ENCODE measurements at places on chromosomes 1 and 21. TPM values are rescaled to one million over a fixed set of nuclear protein-coding genes. Genes with fewer than 3 reads are reported as not detected.

The CFHR5 gene
- not detected for total RNA-seq

The IGSF9 gene
- total RNA-seq: not detected

The SH2D2A gene
- 153 TPM for total RNA-seq

DNA sequence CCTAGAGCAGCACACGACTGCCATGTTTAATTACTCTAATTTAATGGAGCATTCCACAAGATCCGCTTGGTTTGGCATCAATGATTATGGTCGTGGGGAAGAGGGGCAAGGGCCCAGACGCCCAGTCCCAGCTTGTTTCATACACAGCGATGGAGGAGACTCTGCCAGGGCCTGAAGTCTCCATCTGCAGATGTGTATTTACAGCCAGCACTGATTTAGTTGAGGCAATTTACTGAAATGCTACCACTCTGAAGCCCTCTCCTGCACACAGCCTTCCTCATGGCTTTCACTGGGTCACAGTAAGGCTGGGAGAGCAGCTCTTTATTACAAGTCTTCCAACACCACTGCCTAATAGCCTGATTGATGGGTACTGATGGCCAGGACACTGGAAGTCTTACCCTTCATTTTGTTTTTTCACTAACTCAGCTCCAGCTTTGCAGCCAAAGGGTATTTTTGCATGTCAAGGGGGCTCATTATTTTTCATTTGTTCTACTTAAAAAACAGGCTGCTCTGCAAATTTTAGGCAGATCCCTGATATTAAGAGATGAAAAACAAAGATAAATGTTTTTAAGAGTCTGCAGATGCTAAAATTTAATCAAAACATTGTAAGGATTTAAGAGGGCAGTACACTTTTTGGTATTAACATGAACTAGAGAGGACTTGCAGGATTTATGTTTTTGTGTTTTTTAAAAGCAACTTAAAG lies 236.3 kb downstream of the SIPA1L2 start:
- no peak for DNase-seq
- peaks cover 17% of the 10 kb centered on the region for H3K4me1 ChIP-seq
- H3K36me3 ChIP-seq: no peaks in the 10 kb centered on the region
- no peak overlapping the region for H3K4me3 ChIP-seq
- H3K27me3 ChIP-seq: peaks cover 9% of the 10 kb centered on the region
- H3K27ac ChIP-seq: no peak overlapping the region

DNA sequence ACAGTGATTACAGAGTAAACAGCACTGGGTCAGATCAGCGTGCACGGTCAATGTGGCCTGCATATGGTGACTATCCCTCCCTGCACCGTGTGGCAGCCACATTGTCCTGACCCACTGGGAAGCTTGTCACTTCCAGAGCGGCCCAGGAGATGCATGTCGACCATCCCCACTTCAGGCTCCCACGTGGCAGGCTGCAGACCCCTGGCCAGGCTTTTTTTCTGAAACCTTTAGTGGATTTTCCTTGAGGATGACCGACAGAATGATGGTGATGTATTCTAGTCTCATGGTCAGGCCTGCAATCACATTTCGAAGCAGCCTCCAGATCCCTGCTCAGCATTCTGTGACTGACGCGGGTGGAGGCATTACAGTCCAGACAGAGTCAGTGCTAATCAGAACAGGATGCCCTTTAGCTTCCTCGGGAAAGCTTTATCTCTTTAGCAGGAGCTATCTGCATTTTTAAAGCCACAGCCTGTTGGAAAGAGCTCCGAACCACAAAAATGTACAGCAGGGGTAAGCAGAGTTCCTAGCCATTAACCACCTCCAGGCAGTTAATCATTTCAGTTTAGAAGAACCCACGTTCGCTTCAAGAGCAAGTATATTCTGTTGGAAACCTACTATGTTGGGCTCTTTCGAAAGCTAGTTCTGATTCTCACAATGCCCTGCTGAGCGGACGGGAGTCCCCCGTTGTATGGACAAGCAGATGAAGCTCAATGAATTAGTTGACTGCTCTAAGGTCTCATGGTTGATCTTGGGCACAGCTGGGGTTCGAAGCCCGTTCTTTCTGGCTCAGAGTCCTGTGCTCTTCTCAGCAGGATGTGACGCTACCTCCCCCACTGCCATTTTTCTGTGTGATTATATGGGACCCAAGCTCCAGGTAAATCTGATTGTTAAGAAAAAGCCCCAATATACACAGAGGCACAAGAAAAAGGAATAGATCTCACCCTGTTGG lies 56.5 kb downstream of the IRF2BP2 start:
- H3K27me3 ChIP-seq: no peaks in the 10 kb centered on the region
- no peaks in the 10 kb centered on the region for H3K36me3 ChIP-seq
- no peaks in the 10 kb centered on the region for H3K4me1 ChIP-seq
- H3K27ac ChIP-seq: no peak overlapping the region

- peaks cover 3% of the 10 kb centered on the region for H3K4me1 ChIP-seq
- no peak overlapping the region for H3K4me3 ChIP-seq
- no peak overlapping the region for H3K27ac ChIP-seq
- no peaks in the 10 kb centered on the region for H3K36me3 ChIP-seq
- H3K27me3 ChIP-seq: peaks cover 22% of the 10 kb centered on the region
Measured at GRCh38 chr21:42619166-42619565, 34.3 kb upstream of the PDE9A start.

- no peak overlapping the region for H3K4me3 ChIP-seq
- peaks cover 5% of the 10 kb centered on the region for H3K36me3 ChIP-seq
- H3K27ac ChIP-seq: no peak overlapping the region
- H3K27me3 ChIP-seq: peaks cover 3% of the 10 kb centered on the region
- H3K4me1 ChIP-seq: no peaks in the 10 kb centered on the region
Measured at GRCh38 chr1:176450526-176450925, 12.4 kb upstream of the PAPPA2 start.

DNA sequence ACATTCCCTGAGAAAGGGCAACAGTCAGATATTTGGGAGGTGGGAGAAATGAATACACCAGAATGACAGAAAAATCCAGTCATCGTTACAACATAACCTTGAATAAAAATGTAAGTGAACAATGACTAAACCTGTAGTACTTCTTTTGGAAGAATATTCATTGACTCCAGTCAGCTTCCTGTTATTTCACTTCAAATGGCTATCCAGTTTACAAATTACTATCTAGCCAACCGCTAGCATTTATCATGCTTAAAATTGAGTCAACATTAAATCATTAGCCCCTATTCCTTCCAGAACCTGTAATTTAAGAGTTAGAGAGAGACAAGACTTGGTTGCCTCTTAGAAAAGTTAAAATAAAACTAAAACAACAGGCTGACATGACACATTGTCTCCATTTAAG lies 33.6 kb downstream of the WLS start:
- H3K4me3 ChIP-seq: no peak overlapping the region
- DNase-seq: no peak
- no peaks in the 10 kb centered on the region for H3K36me3 ChIP-seq
- no peaks in the 10 kb centered on the region for H3K27me3 ChIP-seq
- H3K4me1 ChIP-seq: no peaks in the 10 kb centered on the region

- no peak overlapping the region for H3K27ac ChIP-seq
- no peaks in the 10 kb centered on the region for H3K36me3 ChIP-seq
- no peak overlapping the region for H3K4me3 ChIP-seq
- no peaks in the 10 kb centered on the region for H3K27me3 ChIP-seq
Measured at GRCh38 chr21:16176570-16176969, 446.8 kb downstream of the USP25 start.

GRCh38 chr1:33698361-33699035 lies 165.4 kb upstream of the HMGB4 start:
- no peak for DNase-seq
- H3K4me3 ChIP-seq: no peak overlapping the region
- H3K4me1 ChIP-seq: no peaks in the 10 kb centered on the region
- no peaks in the 10 kb centered on the region for H3K36me3 ChIP-seq

- DNase-seq: no peak
- H3K36me3 ChIP-seq: no peaks in the 10 kb centered on the region
- no peaks in the 10 kb centered on the region for H3K27me3 ChIP-seq
- no peak overlapping the region for H3K4me3 ChIP-seq
Measured at GRCh38 chr21:19171585-19171984, 768.0 kb upstream of the TMPRSS15 start.

GRCh38 chr1:83761167-83762038 lies 237.5 kb downstream of the TTLL7 start:
- H3K4me3 ChIP-seq: no peak overlapping the region
- no peaks in the 10 kb centered on the region for H3K36me3 ChIP-seq
- no peaks in the 10 kb centered on the region for H3K4me1 ChIP-seq
- peaks cover 4% of the 10 kb centered on the region for H3K27me3 ChIP-seq
- DNase-seq: no peak

GRCh38 chr1:200963076-200963475 lies 60.4 kb downstream of the KIF21B start:
- no peaks in the 10 kb centered on the region for H3K36me3 ChIP-seq
- H3K27me3 ChIP-seq: no peaks in the 10 kb centered on the region
- H3K27ac ChIP-seq: no peak overlapping the region
- DNase-seq: no peak

GRCh38 chr1:158819461-158820443 lies 11.4 kb upstream of the MNDA start:
- peak overlapping the region; percentile 48 for H3K4me3 ChIP-seq
- peak overlapping the region; percentile 71 for H3K27ac ChIP-seq
- no peaks in the 10 kb centered on the region for H3K36me3 ChIP-seq
- no peak for DNase-seq

DNA sequence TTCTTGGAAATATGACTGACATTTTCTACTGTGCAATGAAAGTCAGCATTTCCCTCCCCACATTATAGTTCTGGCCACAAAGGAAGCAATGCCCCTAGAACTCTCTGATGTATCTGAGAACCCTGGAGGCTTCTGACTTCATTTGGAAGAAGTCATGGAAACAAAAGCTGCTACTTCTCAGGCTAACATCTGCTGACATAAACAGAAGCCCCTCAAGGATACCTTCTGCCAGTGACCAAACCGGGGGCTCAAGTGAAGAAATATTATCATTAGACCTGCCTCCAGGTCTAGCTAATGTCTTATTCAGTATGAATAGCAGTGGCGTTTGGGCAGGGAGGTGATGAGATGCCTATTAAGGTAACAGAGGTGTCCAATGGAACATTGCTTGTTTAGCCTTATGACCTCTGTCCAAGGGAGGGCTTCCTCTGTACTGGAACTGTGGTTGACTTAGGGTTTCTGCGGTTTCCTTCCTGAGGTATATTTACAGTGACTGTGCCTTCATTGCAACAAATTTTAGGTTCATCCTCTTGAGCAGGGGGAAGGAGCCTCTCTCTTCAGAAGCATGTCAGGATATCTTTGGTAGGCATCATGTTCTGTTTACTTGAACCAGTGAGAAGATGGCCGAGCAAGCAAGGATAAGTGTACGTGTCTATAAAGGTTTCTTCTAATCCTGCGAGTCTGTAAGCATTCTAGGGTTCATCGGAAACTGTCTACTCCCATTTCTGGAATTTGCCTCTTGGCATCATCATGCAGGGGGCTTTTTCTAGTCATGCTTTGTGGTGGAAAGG lies 161.7 kb downstream of the PBX1 start:
- H3K4me3 ChIP-seq: peak overlapping the region; percentile 56
- DNase-seq: no peak
- peaks cover 46% of the 10 kb centered on the region for H3K4me1 ChIP-seq
- H3K36me3 ChIP-seq: no peaks in the 10 kb centered on the region
- peaks cover 21% of the 10 kb centered on the region for H3K27me3 ChIP-seq
- H3K27ac ChIP-seq: no peak overlapping the region

DNA sequence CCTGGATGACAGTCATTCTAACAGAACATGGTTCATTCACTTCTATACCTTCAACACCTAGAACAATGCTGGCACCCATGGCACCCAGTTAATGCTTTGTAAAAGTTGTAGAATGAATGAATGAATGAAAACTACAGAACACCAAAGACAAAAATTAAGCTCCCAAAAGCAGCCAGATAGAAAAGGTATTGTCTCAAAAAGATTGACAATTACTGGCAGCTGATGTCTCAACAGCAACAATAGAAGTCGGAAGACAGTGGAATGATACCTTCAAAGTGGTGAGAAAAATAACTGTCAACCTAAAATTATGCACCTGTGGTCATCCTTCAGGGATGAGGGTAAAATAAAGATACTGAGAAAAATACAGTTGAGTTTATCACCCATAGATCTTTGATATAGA lies 4.9 kb upstream of the C1orf167 start:
- no peak overlapping the region for H3K27ac ChIP-seq
- DNase-seq: no peak
- H3K4me3 ChIP-seq: no peak overlapping the region
- H3K36me3 ChIP-seq: no peaks in the 10 kb centered on the region

- H3K27me3 ChIP-seq: no peaks in the 10 kb centered on the region
- no peak overlapping the region for H3K27ac ChIP-seq
- H3K4me1 ChIP-seq: no peaks in the 10 kb centered on the region
- H3K4me3 ChIP-seq: no peak overlapping the region
- H3K36me3 ChIP-seq: peaks cover 24% of the 10 kb centered on the region
Measured at GRCh38 chr1:75838079-75838478, 41.4 kb downstream of the MSH4 start.

DNA sequence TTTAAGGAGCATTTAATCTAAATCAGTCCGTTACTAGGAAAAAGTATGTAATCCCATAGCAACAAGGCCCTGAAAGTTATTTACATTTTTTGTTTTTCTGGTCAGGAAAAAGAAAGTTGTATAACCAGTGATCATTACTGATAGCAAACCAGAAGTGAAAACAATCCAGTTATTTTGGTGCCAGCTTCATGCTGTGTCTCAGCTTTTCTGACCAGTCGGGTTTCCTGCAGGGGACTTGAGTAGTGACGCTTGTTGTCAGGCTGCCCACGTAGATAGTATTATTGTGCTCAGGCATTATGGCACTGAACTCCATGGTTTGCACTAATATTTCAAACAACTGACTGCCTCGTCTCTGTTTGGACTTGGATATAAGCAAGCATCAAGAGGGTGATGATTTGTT lies 55.2 kb downstream of the SASS6 start:
- H3K27ac ChIP-seq: peak overlapping the region; percentile 31
- H3K27me3 ChIP-seq: no peaks in the 10 kb centered on the region
- H3K36me3 ChIP-seq: peaks cover 16% of the 10 kb centered on the region
- H3K4me1 ChIP-seq: peaks cover 5% of the 10 kb centered on the region
- DNase-seq: no peak

- peak overlapping the region; percentile 74 for H3K4me3 ChIP-seq
- no peaks in the 10 kb centered on the region for H3K27me3 ChIP-seq
- DNase-seq: no peak
- peaks cover 20% of the 10 kb centered on the region for H3K36me3 ChIP-seq
- H3K27ac ChIP-seq: peak overlapping the region; percentile 90
Measured at GRCh38 chr1:174204697-174205308, 45.5 kb downstream of the RABGAP1L start.

Data from natural killer cell treated with Interleukin-12 subunit alpha and Interleukin-12 subunit beta and Interleukin-15 and Interleukin-18, amount 100 ng/mL, for 72 hours (primary cell).